NCI-H510A treated with DMSO at 0.1 percent for 48 hours (cell line): ENCODE measurements at places on chromosomes 1 and 21.

- no peak for DNase-seq
Observed at GRCh38 chr1:158781104-158781503, at the start of gene OR6N2. TSS of gene OR6N2 (minus strand) at chr1:158781204. CDS start at chr1:158777635, 3,569 bp downstream.

DNA sequence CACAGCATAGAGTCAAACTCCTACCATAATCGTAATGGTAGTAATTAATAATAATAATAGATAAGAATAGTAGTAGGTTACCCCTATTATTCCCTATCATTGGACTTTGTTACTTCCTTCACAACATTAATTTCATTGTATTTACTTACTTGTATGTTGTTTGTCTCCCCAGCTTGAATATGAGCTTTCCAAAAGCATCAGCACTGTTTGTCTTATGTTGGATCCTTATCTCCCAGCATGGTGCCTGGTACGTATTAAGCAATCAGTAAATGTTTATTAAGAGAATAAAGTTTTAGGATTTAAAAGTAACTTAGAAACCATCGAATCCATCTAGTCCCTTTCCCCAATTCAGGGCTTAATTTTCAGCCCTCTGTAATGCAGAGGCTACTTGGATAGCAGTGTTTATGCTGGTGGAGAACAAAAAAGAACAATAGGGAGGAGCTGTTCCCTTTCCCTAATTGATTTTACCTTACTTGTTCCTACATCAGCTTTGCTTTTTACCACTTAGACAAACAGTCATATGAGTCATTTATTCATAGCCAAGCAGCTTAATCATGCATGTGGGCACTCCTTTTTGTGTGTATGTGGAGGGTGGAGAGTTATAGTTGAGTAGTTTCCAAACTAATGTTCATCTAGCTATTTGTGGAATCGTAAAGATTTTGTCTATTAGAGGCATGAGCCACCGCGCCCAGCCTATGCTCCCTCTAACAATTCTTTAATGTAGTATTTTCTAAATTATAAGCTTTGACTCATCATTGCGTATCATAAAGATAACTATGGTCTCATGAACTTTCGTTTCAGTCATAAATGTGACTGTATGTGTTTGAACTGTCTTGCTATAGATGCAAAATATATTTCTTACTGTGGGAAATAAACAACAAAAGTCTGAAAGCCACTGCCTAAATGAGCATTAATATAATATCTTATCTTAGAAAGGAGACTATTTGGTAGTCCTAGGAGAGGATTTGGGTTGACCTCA, 20.9 kb upstream of the DR1 start:
- no peak for DNase-seq

DNA sequence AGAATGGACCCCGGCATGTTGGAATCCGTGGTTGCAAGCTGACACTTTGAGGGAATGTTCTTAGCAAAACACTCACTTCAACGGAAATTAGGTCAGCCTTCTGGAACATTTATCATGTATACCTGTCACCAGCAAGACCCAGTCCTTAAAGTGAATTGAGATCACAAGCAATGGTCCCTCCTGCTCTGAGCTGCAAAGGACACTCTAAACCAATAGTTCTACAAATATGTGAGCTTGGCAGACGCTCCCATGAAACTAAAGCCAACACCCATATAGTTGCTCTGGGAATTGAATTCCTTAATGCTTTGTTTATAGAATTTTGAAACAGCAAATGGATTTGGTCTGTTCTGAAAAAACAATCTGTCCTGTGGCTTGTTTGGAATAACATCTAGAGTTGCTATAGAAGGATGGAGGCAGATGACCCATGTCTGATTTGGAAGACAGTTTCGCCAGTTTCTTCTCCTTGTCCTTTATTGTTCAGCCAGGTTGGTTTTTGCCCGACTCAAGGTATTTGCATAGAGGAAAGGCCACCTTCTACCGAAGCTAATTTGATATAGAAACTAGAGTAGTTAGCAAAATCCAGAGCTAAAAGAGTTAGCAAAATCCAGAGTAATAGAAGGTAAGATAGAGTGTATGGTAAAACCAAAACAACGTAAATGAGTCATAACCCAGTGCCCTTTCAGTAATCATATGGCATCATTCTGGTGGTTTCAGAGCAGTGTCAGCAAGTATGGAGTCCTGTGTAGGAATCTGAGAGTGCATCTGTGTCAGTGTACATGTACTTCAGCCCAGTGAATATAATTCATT, 236.2 kb downstream of the NFIA start:
- peak; percentile 39 for DNase-seq

GRCh38 chr1:161215076-161215475, at the start of gene FCER1G:
TSS of gene FCER1G (plus strand) at chr1:161215295. CDS start at chr1:161215322, 27 bp downstream.
- no peak for DNase-seq

DNA sequence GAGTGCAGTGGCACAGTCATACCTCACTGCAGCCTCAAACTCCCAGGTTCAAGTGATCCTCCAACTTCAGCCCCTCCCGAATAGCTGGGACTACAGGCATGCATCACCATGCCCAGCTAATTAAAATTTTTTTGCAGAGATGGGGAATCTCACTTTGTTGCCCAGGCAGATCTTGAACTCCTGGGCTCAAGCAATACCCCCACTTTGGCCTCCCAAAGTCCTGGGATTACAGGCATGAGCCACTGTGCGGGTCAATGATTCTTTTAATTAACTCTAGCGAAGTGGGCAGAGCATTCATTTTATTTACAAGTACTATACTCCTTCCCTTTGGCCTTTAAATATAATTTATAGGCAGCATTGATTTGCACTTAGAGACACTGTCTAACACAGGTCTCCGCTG, 2.5 kb upstream of the OTUD3 start:
- no peak for DNase-seq

DNA sequence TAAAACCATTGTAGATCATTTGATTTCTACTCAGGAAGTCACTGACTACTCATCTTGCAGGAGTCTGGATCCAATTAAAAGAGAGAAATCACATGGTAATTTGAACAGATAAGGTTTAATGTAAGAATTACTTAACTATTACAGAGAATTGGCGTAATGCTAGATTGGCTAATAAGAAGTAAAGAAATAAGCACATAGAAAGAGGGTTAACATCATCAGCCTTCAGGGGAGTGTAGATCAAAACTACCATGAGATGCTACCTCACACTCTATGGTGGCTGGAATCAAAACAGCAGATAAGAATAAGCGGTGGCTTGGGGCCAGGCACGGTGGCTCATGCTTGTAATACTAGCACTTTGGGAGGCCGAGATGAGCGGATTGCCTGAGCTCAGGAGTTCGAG, 11.7 kb downstream of the ST3GAL3 start:
- DNase-seq = no peak
